ENCODE measurements at places on chromosomes 4 and X.

- DNase-seq = no peak
Measured at GRCh38 chr4:151455212-151455611, 46.2 kb downstream of the FHIP1A start.

DNA sequence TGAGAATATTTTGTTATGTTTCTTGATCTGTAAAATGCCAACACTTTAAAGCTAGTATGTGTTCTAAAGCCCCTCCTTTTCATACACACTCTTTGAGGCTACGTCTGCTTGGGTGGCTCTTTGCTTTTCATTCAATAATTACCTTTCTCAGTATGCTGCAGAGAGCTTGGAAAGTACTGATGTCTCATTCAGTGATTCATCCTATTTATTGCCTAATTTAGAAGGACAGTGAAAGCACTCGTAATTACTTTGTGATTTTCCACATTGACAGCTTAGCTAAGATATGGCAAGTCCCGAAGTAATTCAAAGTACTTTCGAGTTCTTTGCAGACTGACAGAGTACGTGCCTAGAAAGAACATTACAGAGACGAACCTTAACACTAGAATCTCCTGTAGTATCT is 57.2 kb downstream of the BMP15 start:
- no peak for DNase-seq

GRCh38 chr4:4631150-4631549 is 89.3 kb upstream of the STX18 start:
- DNase-seq = no peak

DNA sequence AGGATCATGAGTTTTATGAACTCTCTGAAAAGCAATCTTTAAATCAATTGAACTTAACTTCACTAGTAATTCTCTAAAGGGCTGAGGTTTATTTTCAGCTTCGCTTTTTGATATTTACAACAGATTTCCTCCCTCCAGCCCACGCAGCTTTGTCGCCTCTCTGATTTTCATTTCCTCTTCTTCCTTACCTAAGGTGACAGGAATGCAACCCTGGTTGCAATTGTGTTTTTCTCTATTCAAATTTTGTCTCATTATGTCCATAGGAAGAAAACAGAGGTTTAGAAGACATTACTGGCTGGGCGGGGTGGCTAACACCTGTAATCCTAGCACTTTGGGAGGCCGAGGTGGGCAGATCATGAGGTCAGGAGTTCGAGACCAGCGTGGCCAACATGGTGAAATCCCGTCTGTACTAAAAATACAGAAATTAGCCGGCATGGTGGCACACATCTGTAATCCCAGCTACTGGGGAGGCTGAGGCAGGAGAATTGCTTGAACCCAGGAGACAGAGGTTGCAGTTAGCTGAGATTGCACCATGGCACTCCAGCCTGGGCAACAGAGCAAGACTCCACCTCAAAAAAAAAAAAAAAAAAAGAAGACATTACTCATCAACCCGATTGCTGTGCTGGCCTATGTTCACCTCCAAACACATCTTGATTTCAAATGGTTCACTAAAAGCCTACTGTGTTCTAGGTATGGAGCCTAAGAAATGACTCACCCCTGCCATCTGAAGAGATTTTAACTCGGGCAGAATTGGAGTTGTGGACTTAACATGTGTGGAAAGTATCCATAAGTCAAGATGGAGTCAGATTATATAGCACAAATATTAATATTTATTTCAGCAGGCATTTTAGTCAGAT is 36.8 kb downstream of the VSIG4 start:
- no peak for DNase-seq

GRCh38 chr4:177001271-177002175 is 208.8 kb upstream of the VEGFC start:
- DNase-seq = no peak

DNA sequence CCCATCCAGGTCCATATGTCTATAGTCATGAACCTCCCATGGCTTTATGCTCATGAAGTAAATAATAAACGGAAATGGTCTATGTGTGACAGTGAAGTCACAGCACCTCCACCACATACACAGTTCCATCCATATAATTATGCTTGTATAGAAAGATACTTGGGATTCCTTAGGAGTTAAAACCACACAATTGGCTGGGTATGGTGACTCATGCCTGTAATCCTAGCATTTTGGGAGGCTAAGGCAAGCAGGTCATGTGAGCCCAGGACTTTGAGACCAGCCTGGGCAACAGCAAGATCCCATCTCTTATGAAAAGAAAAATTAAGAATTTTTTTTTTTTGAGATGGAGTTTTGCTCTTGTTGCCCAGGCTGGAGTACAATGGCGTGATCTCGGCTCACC is 55.6 kb upstream of the RBM47 start:
- DNase-seq = no peak

- no peak for DNase-seq
Measured at GRCh38 chr4:105650190-105650589, 58.3 kb downstream of the INTS12 start.

- DNase-seq = no peak
Measured at GRCh38 chr4:167088115-167088514, 146.2 kb downstream of the SPOCK3 start.

DNA sequence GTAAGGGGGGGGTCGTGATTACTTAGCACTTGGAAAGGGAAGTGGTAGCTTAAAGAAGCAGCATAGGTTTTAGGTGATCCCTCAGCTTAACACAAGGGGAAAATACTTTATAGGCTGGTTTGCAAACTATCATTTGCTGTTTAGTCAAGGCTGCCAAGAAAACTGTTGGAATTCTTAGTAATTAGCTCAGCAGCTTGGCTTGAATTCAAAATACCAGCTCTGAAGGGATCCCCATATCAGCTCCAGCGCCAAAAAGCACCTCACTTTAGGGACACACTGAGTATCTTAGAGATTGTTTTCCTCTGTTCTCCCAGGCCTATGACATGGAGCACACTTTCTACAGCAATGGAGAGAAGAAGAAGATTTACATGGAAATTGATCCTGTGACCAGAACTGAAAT is 8.8 kb downstream of the TNMD start:
- no peak for DNase-seq

DNA sequence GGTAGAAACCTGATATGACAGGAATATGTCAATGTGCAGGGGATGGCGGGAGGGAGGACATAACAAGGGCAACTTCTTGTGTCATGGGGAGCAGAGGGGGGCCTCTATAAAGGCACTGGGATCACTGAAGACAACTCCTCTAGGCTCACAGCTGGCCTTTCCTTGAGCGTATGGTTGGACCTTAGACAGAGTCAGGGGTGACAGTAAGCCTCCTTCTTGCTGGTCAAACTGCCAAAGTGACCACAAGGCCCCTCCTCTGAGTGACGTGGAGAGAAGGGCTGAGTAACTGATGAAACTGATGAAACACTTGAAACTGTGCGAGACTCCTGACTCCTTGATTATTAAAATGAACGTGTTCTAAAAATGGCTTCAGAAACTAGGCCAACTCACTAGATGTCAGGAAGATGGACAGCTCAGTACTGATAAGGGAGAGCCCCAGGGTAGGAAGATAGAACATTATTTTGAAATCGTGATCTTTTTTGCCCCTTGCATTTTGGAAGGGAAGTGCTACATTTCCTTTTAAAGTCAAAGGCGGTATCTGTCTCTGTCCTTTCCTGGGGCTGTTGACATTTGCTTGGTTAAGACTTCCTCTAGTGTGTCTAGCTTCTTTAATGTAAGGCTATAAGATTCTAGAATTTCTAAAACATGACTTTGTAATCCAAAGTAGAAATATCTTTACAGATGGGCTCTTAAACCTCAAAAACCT is 1.6 kb downstream of the RAB33A start:
- DNase-seq = no peak

Data from HT-29 (cell line).